Activated CD8-positive, alpha-beta memory T cell treated with anti-CD3 and anti-CD28 coated beads, Interleukin-2, amount 10 ng/mL, durations not matched to agents 7 days and 5 days (primary cell): ENCODE measurements at places on chromosomes 5 and 9. TPM values are rescaled to one million over a fixed set of nuclear protein-coding genes. Genes with fewer than 3 reads are reported as not detected.

DNA sequence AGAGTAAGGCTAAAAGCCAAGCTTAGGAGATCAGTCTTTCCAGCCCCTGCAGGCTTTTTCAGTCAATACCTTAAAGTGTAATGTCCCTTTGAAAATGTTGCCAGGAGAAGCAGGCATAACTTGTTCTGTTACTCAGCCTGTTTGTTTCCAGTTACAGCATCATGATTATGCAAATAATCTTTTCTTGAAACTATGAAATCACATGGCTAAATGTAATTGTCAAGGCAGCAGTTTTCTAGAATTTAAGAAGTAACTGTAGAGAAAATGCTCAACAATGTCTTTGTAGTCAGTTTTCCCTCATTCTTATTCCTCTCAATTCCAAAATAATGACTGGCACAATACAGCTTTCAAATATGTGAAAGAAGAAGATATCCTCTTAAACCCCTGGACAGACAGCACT lies 1.9 kb upstream of the GPR107 start:
- H3K36me3 ChIP-seq = peaks cover 3% of the 10 kb centered on the region
- peaks cover 33% of the 10 kb centered on the region for H3K4me1 ChIP-seq
- H3K4me3 ChIP-seq = peak overlapping the region; percentile 63
- peak overlapping the region; percentile 54 for H3K27ac ChIP-seq
- no peak for DNase-seq

GRCh38 chr5:60293518-60293917 lies 400.0 kb upstream of the PDE4D start:
- H3K27ac ChIP-seq = no peak overlapping the region
- no peak for DNase-seq
- H3K4me1 ChIP-seq = no peaks in the 10 kb centered on the region
- no peaks in the 10 kb centered on the region for H3K36me3 ChIP-seq
- no peaks in the 10 kb centered on the region for H3K27me3 ChIP-seq

DNA sequence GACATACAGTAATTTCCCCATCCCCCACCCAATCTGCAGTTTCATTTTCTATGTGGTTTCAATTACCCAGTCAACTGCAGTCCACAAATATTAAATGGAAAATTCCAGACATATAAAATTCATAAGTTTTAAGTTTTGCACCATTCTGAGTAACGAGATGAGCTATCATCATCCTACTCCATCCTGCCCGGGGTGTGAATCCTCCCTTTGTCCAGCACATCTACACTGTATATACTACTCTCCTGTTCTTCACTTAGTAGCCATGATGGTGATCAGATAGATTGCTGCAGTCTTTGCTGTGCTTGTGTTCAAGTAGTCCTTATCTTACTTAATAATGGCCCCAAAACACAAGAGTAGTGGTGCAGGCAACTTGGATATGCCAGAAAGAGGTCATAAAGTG lies 11.3 kb downstream of the OXCT1 start:
- DNase-seq = no peak
- no peaks in the 10 kb centered on the region for H3K27me3 ChIP-seq
- H3K4me1 ChIP-seq = peaks cover 33% of the 10 kb centered on the region
- peak overlapping the region; percentile 61 for H3K27ac ChIP-seq

GRCh38 chr5:151458314-151458713 lies 10.9 kb downstream of the SLC36A1 start:
- DNase-seq = no peak
- H3K4me1 ChIP-seq = peaks cover 7% of the 10 kb centered on the region
- H3K27me3 ChIP-seq = no peaks in the 10 kb centered on the region
- no peaks in the 10 kb centered on the region for H3K36me3 ChIP-seq
- H3K27ac ChIP-seq = no peak overlapping the region

GRCh38 chr5:136374638-136375037 lies 9.3 kb upstream of the TRPC7 start:
- no peak overlapping the region for H3K27ac ChIP-seq
- no peaks in the 10 kb centered on the region for H3K27me3 ChIP-seq
- no peaks in the 10 kb centered on the region for H3K4me1 ChIP-seq
- no peak for DNase-seq
- no peaks in the 10 kb centered on the region for H3K36me3 ChIP-seq

DNA sequence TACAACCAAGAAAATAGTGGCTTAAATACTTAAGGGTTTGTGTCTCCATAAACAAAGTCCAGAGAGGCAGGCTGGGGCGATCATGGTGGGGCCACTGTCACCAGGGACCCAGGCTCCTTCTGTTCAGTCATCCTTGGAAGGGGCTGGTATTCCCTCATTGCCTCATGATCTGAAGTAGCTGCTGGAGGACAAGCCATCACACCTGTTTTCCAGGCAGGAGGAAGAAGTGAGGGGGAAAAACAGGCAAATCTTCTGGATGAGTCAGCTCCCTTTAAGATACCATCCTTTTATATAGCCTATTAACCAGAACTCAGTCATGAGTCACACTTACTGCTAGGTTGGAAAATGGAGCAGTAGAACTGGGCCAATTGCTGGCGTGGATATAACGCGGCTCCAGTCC lies 92.3 kb downstream of the DAP start:
- peaks cover 2% of the 10 kb centered on the region for H3K27me3 ChIP-seq
- H3K4me3 ChIP-seq = no peak overlapping the region
- DNase-seq = no peak

DNA sequence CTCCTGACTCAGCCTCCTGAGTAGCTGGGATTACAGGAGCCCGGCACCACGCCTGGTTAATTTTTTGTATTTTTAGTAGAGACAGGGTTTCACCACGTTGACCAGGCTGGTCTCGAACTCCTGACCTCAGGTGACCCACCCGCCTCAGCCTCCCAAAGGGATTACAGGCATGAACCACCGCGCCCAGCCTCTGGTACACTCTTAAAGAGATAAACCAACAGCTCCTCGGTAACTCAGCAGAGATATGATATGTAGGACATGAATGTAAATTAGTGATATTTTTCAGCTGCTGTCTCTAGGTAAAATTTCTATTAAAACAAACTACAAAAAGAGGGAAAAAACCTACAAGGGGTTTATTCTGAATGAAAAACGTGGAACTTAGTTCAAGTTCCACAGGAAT lies 42.8 kb upstream of the HK3 start:
- no peaks in the 10 kb centered on the region for H3K27me3 ChIP-seq
- H3K4me3 ChIP-seq = no peak overlapping the region
- DNase-seq = no peak
- H3K4me1 ChIP-seq = no peaks in the 10 kb centered on the region

DNA sequence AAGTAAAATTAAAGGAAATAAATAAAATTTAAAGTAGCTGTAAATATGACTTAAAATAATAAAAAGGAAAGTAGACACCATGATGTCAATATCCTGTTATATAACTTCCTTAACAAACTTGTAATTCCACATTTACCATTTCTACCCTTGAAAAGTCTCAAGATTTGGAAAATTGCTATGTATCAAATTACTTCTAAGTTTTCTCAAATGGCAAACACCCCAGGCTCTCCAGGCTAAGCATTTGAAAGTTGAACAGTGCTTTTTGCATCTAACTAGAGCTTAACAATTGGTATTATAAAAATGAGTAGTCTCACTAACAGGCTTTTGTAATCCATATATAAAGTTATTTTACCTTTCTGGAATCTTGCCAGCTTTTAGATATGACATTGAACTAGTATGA lies 41.5 kb upstream of the MACIR start:
- H3K4me1 ChIP-seq = peaks cover 9% of the 10 kb centered on the region
- peaks cover 10% of the 10 kb centered on the region for H3K36me3 ChIP-seq
- no peak overlapping the region for H3K27ac ChIP-seq
- no peak for DNase-seq
- H3K27me3 ChIP-seq = no peaks in the 10 kb centered on the region

DNA sequence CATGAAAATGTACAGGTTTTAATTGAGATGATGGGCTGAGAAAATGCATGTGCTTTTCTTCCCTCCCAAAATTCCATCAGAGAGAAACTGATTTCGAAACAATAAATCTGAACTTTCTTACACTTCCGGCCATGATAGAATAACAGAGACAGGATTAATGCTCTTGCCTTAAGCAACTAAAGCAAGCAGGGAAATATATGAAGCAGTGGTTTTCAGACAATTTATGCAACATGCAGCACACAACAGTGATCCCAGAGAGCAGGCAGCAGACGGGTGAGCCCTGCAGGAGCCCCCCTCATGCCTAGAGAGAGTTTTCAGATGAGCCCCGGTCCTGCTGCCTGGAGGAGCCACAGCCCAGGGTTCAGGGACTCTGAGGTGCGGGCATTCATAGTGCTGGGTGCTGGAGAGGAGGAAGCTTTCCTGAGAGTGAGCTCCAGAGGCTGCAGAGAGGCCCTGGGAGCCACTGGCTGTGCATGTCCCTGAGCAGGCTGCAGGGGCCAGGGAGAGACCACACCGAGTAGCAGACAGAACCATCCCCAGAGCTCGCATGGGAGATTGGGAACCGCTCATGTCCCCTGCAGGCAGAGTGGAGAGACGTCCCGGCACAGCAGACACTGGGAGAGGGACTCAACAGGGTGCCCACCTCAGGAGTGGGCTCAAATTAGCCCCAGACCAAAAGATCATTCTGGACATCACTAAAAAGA lies 143.5 kb downstream of the OLFM1 start:
- H3K4me3 ChIP-seq = no peak overlapping the region
- no peaks in the 10 kb centered on the region for H3K27me3 ChIP-seq
- no peaks in the 10 kb centered on the region for H3K36me3 ChIP-seq
- DNase-seq = no peak
- no peaks in the 10 kb centered on the region for H3K4me1 ChIP-seq

DNA sequence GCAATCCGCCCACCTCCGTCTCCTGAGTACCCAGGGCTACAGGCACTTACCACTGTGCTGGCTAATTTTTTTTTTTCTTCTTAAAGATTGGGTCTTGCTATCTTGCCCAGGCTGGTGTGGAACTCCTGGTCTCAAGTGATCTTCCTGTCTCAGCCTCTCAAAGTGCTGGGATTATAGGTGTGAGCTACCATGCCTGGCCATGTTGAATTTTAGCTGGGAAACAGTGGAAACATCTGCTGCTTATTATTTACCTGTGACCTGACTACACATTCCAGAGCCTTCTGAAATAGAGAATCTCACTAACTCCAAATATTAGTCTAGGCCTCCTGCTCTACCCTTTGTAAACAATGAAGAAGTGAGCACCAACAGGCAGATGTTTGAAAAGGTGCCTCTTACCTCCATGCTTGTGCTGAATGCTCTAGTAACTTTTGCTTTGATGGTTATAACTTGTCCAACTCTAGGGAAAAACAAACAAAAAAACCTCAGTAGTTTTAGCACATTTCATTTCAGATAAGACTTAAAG lies 22.5 kb downstream of the ACOT12 start:
- peaks cover 20% of the 10 kb centered on the region for H3K27me3 ChIP-seq
- no peak overlapping the region for H3K27ac ChIP-seq
- DNase-seq = no peak
- H3K4me1 ChIP-seq = peaks cover 10% of the 10 kb centered on the region

- H3K4me3 ChIP-seq = no peak overlapping the region
- DNase-seq = no peak
- H3K4me1 ChIP-seq = no peaks in the 10 kb centered on the region
These were observed 608.9 kb downstream of the IRX1 start for GRCh38 chr5:4204276-4205141.

- no peak overlapping the region for H3K27ac ChIP-seq
- peaks cover 3% of the 10 kb centered on the region for H3K4me1 ChIP-seq
- DNase-seq = no peak
- H3K27me3 ChIP-seq = no peaks in the 10 kb centered on the region
These were observed 18.8 kb downstream of the ACTL7A start for GRCh38 chr9:108880738-108881316.

DNA sequence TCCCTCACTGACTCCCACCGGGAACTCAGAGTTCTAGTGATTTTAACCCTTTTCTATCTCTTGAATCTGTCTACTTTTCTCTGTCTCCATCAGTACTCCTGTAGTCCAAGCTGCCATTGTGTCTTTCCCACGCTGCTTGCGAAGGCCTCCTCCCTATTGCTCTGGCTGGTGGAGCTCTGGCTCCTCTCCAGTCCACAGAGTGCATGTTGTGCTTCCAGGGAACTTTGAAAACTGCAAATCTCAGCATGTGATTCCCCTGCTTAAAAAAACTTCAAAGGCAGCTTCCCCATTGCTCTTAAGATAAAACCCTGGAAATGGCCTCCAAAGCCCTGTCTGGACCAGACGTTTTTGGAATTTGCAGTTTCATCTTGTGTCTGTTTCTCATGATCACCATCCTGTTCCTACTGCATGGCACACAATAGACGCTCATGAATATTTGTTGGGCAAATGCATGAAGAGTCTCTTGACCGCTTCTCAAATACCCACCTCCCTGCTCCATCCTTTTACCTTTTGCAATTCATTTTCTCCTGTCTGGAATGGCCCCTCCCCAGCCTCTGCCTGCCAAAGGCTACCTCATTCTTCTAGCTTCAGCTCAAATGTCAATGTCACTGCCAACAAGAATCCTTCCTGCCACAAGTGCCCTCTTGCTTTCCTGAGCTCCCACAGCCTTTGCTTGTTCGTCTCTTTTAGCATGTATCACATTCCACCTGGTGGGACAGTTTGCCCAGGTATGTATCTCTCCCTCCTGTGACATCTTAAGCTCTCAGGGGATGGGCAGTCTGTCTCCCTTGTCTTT lies 293.2 kb downstream of the ARHGAP26 start:
- no peak overlapping the region for H3K4me3 ChIP-seq
- peaks cover 12% of the 10 kb centered on the region for H3K4me1 ChIP-seq
- H3K27ac ChIP-seq = no peak overlapping the region
- H3K27me3 ChIP-seq = no peaks in the 10 kb centered on the region
- DNase-seq = no peak
- peaks cover 40% of the 10 kb centered on the region for H3K36me3 ChIP-seq

DNA sequence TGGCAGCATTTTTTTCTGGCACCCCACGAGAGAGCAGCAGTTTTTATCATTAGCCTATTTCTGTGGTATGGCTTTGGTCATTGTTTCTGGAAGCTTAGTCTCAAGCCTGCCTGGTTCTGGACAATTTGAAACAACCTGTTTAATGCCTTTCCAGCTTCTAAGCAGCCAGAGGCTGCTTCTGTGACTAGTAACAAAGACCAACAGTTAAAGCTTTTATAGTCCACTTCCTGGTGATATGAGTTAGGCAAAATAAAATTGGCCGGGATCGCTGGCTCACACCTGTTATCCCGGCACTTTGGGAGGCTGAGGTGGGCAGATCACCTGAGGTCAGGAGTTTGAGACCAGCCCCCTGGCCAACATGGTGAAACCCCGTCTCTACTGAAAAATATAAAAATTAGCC lies 24.0 kb downstream of the LYRM7 start:
- no peak for DNase-seq
- peaks cover 13% of the 10 kb centered on the region for H3K36me3 ChIP-seq
- H3K4me3 ChIP-seq = no peak overlapping the region
- H3K27me3 ChIP-seq = no peaks in the 10 kb centered on the region

DNA sequence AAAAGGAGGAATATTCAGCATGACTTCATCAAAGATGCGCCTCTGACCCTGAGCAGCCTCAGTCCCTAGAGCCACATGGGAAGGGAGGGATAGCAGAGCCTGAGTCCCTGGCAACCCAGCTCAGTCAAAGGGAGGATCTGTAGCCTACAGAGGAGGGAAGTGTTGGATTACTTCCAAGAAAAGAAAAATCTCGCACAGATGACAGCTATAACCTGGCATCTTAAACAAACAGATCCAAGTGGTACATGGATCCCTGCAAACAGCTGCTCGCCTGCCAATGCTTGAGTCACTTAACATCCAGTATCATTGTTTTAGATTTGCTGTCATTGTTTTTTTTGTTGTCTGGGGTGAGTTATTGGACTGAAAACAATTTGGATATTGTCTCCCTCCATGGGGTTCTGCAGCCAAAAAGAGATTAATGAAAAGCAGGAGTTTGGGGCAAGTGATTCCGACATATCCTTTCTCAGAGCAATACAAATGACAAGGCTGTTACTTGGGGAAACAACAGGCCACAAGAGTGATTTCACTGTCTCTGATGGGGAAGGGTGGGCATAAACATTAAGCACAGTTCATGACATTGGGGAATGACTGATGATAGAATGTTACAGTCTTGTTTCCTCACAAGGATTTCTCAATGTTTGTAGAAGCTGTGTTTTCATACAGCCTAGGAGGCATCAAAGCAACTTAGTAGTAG lies 153.5 kb upstream of the KIF2A start:
- peaks cover 20% of the 10 kb centered on the region for H3K27me3 ChIP-seq
- no peak for DNase-seq
- no peaks in the 10 kb centered on the region for H3K36me3 ChIP-seq

SLC45A2 gene
- total RNA-seq = 0.21 TPM

SOWAHA gene
- total RNA-seq = 0.42 TPM
